H54 (cell line): ENCODE measurements at places on chromosomes 6 and 20.
A peak's percentile ranks its signal among the peaks of the same experiment; 100 is the strongest.

DNA sequence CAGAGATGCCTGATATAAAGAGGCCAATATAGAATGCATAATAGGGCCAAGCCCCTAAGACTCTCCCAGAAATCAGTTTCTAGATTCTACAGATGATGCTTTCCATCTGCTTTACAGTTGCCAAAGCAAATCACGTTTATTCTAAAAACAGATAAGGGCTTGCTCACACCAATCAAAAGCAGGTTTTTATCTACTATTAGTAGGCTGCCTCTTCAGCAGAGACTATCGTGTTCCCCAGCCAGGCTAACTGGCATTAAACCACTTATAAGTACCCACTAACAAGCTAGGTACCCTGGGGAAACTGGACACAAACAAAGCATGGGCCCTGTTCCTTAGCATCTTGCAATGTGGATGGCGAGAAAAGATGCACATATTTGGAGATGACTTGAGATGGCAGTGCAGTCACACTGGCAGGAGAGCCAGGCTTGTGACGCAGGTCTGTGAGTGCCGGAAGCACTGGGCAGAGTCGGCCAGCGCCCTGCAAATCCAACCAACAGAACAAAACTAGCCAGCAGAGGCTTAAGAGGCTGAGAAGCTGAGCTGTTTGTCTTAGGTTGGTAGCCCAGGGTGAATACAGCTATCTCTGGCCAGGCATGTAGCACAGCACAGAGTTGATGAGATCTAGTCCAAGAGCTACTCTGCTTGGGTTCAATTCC is 73.4 kb downstream of the GFOD1 start:
- DNase-seq = no peak

DNA sequence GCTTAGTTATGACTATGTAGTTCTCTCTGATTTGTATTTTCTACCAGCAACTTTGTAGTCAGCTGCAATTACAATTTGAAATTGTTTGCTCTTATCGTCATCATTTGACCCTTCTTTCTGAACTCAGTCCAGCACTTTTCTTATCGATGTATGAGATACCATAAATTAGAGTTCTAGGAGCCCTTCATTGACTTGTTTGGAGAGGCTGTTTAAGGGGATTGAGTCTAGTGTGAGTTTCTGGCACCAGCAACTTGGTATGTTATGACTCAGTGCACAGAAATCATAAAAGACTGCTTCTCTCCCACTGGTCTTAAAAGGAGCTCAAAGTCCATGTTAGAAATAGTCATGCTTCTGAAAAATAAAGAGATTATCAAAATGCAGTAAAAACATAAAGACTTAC is 190.3 kb downstream of the TENT5A start:
- DNase-seq = no peak

- no peak for DNase-seq
These were observed 186.1 kb upstream of the PRSS16 start for GRCh38 chr6:27061235-27061993.

GRCh38 chr6:129744201-129744879 is 34.4 kb upstream of the ARHGAP18 start:
- peak; percentile 2 for DNase-seq

DNA sequence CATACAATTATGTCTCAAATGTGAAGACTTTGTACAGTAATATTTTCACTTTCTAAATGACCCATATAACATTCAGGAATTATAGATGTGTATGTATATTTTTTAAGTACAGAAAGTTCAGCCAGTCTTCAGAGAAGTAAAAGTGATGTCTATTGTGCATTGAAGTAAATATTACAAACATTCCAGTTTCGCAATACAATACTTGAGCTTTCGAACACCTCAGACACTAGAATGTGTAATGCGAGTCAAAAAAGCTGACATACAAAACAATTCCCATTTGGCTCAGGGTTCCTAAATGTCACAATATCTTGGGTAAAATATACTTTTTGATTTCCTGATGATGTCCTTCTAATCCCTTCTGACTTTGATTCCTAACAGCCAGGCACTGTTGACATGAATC is 101.4 kb downstream of the ZNF217 start:
- no peak for DNase-seq
